ENCODE measurements at places on chromosomes 3 and 15.

GRCh38 chr15:55277116-55277564 lies 12.5 kb downstream of the RAB27A start:
- DNase-seq = no peak

DNA sequence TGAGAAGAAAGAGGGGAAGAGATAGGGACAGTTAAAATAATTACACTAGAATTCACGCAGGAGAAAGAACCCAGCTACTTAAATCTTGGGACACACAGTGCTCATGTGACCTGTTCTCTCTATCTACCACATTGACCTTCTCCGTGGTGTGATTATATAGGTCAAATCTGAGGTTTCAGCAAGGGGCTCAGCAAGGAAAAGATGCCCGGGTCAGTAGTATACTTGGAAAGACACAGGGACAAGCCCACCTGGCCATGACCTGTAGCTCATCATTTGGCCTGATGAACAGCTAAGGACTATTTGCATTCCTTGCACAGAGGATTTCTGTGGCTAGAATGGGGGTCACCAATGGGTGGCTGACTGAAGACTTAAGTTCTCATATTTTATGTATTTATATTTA lies 71.9 kb downstream of the SSR3 start:
- no peak for DNase-seq

- DNase-seq = no peak
These were observed 581.9 kb upstream of the ZNF717 start for GRCh38 chr3:76367281-76367680.

DNA sequence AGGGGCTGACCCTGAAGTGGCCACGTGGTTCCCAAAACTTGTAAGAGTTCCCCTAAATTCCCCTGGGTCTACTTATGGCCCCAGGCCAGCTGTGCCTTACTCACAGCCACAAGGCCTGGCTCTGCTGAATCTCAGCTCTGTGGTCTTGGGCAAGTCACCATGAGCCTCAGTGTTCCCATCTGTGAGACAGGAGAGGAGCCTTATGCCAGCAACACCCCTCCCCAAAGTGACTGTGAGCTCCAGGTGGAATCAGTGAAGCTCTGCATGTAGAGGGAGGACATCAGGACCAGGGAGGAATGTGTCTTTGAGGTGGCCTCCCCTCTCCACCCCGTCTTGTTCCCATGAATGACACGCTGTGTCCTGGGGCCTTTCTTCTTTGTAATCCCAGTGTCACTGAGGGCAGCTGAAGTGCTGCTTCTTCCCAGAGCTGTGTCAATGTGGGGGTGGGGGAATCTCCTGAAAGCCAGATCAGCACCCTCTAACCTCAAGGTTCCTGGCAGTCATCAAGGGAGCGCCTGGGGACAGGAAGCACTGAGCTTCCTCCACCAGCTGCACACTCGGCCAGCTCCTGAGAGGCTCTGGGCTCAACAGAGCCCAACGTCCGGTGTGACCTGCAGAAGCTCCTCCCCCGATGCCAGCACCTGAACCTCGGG lies 258.9 kb downstream of the UACA start:
- DNase-seq = no peak

- DNase-seq = no peak
These were observed 75.1 kb downstream of the LDHAL6B start for GRCh38 chr15:59281699-59282098.

- DNase-seq = no peak
These were observed 176.4 kb downstream of the ISL2 start for GRCh38 chr15:76512971-76513370.

GRCh38 chr3:33597257-33597689 lies 120.8 kb downstream of the CLASP2 start:
- no peak for DNase-seq

DNA sequence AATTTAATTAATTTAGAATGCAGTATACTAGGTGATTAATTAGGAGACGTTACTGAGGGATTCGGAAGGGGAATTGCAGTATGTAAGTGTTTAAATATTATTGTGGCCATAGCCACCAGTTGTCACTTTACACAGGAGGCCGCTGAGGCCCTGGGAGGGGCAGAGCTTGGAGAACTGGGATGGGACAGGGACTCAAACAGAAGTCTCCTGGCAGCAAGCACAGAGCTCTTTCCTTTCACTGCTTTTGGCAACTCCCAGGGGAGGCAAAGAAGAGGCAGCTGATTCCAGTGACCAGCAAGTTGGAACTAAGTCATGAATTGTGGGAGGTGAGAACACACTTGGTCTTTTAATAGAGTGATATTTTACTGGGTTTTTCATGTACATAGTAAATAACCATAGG lies 248.6 kb downstream of the RPLP1 start:
- DNase-seq = no peak

DNA sequence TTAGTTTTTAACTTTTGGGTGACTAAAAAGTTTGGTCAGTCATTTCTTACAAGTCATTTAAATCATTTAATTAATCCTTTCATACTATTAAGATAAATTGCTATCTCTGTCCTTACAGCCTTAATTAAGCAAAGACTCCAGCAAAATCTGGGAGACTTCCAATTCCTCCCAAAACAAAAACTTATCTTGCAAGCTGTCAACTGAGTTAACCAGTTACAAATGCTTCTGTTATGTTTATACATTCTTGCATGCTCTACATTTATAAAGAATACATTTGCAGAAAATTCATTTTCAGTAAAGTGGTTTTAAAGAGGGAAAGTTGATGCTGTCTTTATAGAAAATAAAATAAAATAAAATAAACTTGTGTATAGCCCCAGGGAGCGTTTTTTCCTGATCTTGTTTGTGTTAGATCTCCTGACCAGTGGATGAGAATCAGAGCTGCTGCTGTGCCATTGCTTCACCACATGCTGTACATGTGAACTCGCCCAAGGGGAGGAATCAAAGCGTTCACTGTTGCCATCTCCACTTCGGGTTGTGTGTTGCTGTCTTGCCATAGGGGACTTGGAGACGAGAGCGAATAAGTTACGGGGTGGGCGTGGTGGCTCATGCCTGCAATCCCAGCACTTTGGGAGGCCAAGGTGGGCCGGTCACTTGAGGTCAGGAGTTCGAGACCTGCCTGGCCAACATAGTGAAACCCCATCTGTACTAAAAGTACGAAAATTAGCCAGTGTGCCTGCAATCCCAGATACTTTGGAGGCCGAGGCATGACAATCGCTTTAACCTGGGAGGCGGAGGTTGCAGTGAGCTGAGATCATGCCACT lies 5.5 kb downstream of the CCR4 start:
- no peak for DNase-seq

DNA sequence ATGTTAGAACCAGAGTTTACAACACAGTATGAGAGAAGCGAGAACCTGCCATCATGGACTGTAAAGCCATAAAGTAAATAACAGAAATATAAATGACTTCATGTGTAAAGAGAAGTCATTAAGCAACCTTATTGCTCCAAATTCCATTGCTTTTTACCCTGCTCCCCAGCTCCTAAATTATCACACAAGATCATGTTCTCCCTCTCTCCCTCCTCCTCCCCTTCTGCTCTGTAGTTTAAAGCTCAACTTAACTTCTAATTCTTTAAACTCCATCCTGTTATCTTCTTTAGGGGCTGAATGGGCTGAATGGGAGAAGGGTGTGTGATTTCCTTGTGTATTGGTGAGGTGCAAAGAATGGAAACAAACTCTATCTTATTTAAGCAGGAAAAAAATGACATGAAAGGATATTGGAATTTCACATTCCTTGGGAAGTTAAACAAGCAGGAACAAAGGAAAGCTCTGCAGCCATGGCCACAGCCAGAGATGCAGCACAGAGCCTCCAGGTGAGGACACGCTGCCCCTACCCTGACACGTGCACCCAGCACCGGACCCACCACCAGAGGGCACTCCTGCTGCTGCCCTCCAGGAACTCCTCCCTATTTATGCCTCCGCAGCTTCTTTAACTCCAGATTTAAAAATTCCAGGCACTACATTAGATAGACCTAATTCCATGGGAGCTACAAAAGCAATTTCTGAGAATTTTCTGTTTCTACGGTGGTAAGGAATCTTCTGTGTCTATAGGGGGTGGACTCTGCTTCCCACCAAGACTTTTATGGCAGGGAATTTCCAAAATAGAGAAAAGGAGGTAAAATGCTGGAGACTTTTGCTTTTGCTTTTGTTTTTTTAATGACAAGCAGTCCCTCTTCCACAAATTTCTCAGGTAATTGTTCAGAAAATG lies 76.9 kb upstream of the ABI3BP start:
- no peak for DNase-seq

DNA sequence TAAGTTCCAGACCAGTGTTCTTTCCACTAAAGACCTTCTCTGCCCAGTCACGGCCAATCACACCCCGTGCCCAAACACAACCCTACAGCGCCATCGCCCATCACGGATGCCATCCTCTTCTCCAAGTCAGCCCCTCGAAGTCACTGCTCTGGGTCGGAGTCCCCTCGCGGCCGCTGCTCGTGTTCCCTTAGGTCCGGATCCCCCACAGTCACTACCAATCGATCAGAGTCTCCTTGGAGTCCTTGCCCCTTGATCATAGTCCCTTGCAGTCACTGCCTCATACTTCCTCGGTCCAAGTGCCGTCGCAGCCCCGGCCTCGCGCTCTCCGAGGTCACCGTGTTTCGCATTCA lies 461 bp downstream of the PCYT1A start:
- DNase-seq = no peak

- no peak for DNase-seq
These were observed 24.9 kb downstream of the AP4E1 start for GRCh38 chr15:50933341-50933740.

- DNase-seq = no peak
These were observed 93.3 kb downstream of the ADAMTSL3 start for GRCh38 chr15:83747050-83747717.

- DNase-seq = no peak
These were observed 185.2 kb downstream of the FOXP1 start for GRCh38 chr3:71398157-71398836.

GRCh38 chr15:63835211-63835568 lies 1.4 kb upstream of the HERC1 start:
- DNase-seq = no peak
